ENCODE measurements at places on chromosomes 3 and 15.
A peak's percentile ranks its signal among the peaks of the same experiment; 100 is the strongest.

DNA sequence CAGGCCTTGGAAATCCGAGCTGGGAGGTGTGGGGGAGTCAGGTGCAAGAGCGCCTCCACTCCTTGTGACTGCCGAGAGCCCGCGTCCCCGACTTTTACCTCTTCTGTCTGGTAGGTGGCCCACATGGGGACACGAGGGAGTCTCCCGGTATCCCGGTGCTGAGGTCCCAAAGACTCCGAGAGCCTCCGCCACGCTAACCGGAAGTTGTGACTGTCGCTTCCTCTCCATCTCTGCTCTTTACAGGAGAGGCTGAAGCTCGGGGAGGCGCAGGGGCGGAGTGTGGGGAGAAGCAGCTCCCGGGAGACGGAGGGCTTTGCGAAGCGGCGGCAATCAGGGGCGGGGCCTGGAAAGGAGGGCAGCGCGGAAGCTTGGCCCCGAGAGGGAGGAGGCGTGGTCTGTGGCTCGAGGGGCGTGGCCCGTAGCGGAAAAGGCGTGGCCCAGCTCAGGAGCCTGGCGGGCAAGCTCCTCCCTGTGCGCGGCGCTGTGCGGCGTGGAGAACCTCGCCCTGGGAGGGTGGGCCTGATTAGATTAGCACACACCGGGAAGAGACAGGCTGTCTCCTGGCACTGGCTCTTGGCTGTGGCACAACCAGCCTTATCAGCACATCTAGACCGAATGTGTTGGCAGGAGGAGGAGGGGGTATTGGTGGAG, 143.9 kb downstream of the GABRB3 start:
- no peak for DNase-seq

GRCh38 chr3:15919971-15920370, 122.2 kb upstream of the ANKRD28 start:
- DNase-seq, result no peak

- DNase-seq, result no peak
These were observed 31.7 kb downstream of the ATP11B start for GRCh38 chr3:182824957-182825356.

DNA sequence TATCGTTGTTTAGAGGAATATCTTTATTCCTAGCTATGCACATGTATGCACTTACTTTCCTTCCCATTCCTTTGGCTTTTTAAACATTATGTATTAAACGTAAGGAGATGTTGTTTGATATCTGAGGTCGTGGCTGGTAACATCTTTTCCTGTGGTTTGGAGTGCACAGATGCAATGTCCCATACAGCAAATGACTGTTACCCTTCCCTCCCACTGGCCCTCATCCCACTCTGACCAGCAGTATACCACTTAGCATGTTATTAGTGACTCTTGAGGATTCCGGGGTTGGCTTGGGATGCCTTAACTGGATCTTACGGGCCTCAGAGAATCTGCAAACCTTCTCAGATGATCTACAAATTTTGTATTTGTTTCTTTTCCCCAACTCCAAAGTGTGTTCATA, 34.5 kb downstream of the TGFBR2 start:
- DNase-seq, result no peak

GRCh38 chr3:151837057-151837456, 23.1 kb downstream of the AADAC start:
- DNase-seq, result peak; percentile 75

- DNase-seq, result no peak
These were observed 47.8 kb downstream of the SPRED1 start for GRCh38 chr15:38300395-38300794.

- no peak for DNase-seq
These were observed 39.3 kb downstream of the CHRD start for GRCh38 chr3:184419171-184419570.

GRCh38 chr15:51299187-51300015, 39.0 kb downstream of the CYP19A1 start:
- DNase-seq, result no peak

DNA sequence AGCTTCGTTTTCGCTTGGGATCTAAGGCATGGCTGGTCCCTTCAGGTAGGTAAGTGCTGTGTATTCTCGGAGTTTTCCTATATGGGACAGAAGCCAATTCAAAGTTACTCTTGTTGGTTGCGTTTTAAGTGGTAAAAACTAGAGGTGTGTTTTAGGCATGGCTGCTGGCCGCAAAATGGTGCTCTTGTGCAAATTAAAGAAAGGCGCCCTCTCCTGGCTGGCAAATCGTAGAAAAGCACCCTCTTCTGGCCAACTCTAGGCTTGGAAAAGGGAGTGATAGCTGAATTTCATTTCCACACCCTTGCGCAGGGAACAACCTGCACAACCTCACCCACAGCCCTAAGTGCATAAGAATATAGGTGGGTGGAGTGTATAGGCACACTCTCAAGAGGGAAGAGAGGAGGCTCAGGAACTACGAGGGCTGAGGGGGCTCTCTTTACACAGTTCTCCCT, 23.5 kb downstream of the DRD3 start:
- DNase-seq, result no peak

- DNase-seq, result peak; percentile 27
These were observed 36.9 kb upstream of the TRIM59 start for GRCh38 chr3:160486459-160486869.

GRCh38 chr3:56219894-56220805, 248.1 kb downstream of the ERC2 start:
- DNase-seq, result no peak

DNA sequence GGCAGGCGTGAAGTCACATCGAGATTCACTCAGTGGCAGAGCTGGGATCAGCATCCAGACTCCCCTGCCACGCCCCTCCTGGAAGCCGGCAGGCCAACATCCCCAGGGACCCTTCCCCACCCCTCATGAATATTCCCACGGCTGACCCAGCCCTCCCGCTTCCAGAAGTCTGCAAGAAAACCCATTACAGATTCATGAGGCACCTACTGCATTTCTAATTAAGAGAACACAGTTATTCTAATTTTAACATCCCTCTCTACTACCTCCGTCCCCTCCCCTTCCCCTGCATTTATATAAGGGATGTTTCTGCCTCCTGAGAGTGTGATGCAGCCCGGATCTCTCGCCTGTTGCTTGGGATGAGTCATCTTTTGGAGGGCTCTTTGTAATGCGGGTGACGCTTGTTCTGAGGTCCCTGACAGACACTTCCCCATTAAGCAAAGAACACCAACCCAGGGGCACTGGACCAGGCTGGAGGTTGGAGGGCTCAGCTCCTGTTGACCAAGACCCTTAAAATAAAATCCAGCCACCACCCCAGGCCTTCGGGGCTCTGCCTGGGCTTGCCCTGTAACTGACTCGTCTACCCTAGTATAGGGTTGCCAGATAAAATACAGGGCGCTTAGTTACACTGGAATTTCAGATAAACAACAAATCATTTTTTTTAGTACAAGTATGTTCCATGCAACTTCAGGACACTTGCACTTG, 118.7 kb downstream of the NUP210 start:
- DNase-seq, result peak; percentile 33

DNA sequence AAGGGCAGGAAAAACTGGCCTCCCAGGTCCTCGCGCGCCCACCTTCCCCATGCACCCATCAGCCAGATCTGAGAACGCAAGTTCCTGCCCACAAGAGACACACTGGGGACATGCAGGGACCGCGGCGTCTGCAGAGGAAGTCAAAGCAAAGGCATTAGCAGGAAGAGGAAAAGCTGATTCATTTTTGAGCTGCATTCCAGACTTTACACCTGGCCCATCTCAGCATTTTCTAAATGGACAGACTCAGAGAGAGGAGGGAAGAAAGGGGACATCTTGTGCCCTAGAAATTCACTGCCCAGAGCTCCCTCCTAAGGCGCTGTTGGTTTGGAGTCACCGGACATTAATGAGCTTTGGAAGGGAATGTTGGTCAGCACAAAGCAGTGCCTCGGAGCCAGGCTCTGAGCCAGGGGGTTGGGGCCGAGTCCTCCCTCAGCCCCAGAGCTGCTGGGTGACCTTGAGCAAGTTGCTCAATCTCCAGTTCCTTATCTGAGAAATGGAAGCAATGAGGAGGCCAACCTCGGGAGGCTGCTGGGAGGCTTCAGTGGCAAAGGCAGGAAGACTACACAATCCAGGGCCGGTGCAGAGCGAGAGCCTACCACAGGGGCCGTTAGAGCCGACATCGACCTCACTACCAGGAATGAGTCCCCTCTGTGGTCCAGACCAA, 150.5 kb upstream of the IQSEC1 start:
- DNase-seq, result no peak

GRCh38 chr15:59168536-59168935, 38.1 kb upstream of the LDHAL6B start:
- no peak for DNase-seq

DNA sequence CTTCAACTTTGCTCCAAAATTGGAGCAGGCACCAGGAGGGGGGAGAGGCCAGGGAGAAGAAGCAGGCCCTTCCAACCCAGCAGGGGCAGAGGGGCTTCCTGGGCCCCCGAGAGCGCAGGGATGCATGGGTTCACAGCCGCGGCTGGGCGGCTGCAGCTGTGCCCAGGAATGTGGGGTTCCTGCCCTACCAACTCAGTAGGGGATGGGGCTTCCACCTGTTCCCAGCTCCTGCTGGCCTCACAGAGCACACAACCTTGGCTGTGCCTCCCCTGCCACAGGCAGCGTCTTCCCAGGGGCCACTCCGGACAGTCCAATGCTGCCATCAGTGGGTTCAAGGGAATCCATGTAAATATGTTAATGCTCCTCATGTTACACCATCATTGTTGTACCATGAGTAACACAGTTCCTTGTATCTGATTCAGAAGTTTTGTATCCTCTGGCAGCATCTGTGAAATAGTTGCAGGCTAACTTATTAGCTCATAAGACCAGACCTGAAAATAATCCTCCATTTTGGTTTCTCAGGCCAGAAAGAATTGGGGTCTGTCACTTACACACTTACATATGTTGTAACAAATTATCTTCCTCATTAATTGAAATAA, 12.1 kb upstream of the SIAH2 start:
- no peak for DNase-seq

- no peak for DNase-seq
These were observed 511.9 kb downstream of the ZIC1 start for GRCh38 chr3:147921051-147921450.

- no peak for DNase-seq
These were observed 54.0 kb upstream of the GADL1 start for GRCh38 chr3:30948426-30948825.

DNA sequence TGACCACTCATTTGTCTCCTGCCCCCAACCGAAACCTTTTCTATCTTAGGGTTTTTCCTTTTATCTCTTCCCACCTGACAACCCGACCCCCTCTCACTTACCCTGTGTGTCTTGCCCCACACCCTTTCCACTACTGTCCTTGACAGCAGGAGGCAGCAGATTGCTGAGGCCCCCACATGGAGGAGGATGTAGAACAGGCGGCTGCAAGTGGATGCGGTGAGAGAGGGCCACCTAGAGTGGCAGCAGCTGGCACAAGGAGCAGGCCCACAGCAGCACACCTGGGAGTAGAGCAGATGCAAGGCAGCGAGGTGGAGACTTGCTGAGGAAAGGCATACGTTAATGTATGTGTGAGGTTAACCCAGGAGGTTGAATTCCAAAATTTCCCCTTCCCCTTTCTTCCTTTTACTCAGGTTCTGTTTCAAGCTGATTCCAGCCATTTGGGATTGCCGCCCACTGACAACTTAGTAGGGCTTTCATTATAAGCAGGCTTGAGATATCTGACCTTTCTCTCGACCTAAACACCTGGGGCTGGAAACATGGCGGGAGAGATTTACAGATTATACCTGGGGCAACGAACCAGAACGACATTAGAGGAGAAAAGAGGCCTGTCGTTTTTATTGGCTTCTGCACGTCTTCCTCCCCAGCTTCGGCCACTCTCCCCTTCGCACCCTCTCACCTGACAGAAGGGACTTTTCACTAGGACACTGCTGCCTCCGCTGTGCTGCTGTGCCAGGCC, 643 bp downstream of the SERINC4 start:
- DNase-seq, result no peak

DNA sequence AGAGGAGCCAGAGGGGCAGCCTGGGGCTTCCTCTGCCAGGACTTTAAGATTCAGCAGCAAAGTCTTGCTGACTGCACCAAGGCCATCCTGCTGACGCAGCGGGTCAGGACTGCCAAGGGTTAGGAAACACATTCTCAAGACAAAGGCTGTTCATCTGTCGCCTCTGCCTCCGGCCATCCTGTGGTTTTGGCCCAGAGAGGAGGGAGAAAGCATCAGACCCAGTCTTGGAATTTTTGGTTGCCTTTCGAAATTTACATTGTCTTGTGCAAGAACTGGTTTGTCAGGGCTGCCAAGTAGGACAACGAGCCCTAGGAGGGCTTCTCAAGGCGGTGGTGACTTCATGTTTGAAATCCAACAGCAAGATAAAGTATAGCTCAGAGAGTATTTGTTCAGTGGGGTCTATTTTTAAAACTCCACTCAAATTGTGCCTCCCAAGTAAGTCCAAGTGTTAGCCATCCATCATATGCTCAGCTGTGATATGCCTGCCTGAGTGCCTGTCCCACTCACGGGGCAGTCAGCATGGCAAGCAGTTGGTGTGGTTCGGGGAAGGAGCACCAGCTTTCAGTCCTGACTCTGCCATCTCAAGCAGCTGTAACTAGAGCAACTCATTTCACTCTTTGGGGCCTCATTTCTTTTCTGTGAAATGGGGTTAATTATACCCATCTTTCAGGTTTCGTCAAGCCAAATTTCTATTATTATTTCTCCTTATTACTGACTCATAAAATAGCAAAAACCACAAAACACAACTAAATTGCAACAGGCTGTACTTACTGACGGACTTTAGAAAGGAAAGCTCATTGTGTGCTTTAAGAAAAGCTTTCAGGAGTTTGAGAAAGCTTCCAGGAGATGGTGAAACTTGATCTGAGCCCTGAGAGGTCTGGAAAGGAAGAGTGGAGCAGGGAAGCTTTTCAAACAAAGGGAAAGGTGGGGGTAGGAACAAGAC, 42.4 kb upstream of the RHO start:
- no peak for DNase-seq

DNA sequence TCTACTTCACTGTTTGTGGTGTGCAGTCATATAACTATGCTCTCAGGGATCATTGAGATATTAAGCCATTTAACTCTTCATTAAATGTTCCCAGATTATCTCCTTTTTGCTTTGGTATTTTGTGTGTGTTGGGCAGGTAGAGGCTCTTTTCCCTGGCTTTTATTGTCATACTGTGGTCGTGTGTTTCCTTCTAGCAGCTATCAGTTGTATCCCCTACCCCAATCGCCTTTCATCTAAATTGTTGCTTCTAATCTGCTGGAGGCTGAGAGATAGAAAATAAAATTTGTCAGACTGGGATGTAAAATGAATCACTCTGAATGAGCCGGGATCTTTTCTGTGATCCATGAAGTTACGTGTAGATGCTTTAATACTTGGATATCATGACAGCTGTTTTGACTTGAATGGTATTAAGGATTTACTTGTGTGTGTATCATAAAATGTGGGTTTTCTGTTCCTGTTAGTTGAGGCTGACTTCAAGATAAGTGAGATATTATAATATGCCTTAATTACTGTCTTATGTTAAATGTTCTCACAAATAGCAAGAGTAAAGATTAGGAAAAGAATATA, 9.2 kb downstream of the NFKBIZ start:
- DNase-seq, result no peak

Measured in LoVo (cell line).